ENCODE measurements at places on chromosomes 12 and 14.
A peak's percentile ranks its signal among the peaks of the same experiment; 100 is the strongest.

DNA sequence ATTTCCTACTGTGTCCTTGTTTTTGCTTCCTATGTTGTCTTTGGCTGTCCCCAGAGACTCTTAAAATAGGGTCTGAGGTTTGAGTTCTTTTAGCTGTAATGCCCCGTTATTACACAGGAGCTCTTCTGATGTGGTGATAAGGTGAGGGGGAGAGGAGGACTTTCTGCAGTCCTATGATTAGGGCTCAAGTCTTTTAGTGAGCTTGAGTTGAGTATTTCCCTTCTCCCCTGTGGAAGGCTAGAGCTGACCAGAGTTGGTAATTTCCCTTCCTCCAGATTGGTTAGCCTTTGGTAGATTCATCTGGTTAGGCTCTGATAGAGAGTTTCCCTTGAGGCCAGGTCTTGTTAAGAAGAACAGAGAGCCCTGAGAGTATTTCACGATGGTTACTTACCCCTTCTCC is 4.3 kb upstream of the HIF1A start:
- no peak for DNase-seq

DNA sequence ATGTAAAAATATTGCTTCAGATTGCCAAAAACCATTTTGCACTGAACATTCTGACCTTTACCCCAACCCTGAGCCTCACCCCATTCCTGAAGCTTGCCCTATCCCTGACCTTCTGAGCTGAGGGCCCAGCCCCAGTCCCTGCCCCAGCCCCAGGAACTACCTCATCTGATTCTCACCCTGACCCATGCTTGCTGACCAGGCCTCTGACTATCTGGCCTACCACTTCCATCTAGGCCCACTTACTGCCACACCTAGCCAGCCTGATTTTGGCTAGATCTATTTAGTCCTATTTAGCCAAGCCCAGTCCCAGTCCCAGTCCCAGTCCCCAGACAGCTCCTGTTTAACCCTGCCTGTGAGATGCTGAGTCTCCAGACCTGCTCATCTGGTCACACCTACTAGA is 33.6 kb downstream of the OR10P1 start:
- no peak for DNase-seq

- DNase-seq: no peak
Observed at GRCh38 chr14:74841230-74842207, 34.4 kb downstream of the PROX2 start.

- no peak for DNase-seq
Observed at GRCh38 chr12:25771041-25771440, 187.4 kb upstream of the RASSF8 start.

DNA sequence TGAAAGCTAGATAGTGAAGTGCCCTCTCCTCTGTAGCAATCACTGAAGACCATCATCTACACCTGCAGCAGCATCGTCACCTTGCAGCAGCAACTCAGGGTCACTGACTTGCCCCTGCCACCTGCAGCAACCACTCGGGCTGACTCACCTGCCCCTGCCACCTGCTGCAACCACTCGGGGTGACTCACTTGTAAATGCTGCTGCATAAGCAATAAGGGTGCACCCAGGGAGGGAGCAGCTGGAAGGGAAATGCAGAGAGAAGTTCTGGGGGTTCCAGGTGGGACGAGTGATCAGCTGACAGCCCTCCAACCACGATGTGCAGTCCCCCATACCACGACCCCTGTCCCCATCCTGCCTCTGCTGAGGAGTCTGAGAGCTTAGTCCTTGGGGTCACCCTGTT is 357.1 kb upstream of the SFSWAP start:
- no peak for DNase-seq

DNA sequence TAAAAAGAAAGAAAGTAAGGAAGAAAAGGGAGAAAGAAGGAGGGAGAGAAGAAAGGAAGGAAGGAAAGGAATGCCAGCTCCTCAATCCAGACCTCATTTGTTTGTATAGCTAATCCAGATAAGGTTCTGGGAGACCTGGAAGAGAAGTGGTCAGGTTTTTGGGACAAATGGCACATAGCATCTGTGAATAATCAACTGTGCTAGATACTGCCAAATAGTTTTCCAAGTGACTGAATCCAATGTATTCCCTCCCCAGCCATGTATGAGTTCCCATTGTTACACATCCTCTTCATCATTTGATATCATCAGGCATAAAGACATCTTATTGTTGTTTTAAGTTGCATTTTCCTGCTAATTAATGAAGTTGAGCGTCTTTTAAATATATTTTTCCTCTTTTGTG is 18.6 kb upstream of the PTGR2 start:
- no peak for DNase-seq

DNA sequence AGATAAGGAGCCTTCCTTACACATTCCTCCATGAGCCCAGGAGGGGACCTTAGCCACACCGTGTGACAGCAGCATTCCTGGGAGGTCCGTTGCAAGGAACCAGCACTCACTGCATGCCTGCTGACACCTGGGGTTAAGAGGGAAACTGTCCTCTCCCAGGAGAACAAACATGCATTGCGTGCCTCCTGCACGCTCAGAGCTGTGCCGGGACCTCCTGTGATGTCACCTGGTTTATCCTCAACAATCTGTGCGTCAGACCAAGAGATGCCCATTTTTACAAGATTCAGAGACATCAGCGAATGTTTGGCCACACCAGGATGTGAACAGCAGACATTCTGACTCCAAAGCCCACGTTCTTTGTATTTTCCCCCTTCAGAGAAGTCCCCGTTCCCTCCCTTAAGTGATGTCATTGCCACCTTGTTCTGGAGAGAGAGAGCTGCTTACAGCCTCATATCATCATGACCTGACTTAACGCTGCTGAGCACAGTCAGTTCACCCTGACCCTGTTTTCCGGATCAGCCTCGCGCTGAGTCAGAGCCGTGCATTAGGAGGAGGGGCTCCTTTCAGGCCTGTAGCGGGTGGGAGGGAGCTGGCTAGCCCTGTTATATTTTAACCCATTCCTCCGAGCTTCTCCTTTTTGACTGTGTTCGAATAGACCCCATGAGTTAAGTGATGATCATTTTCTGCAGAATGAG is 36.2 kb downstream of the TMEM120B start:
- peak; percentile 56 for DNase-seq

GRCh38 chr12:11812586-11813437 is 163.3 kb downstream of the ETV6 start:
- no peak for DNase-seq

DNA sequence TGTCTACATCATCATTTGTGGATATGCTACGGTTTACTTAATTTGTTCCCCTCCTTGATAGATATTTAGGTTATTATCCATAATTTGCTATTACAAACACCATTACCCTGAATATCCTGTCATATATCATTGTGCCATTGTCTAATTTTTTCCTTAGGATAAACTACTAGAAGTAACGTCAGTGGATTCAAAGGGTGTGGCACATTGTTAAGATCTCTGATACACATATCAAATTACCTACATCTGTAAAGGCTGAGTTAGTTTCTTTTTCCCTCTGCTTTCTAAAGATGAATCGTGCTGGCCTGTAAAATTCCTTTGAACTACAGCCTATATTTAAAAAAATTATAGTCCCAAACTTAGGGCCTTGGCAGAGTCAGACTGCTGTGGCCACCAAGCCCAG is 53.9 kb upstream of the STRN3 start:
- DNase-seq: no peak

- no peak for DNase-seq
Observed at GRCh38 chr14:38073641-38074040, 134.1 kb upstream of the SSTR1 start.

GRCh38 chr12:55132816-55133215 is 6.6 kb downstream of the OR9K2 start:
- DNase-seq: no peak

GRCh38 chr12:53674977-53675700 is 744 bp downstream of the ATP5MC2 start:
- DNase-seq: no peak

DNA sequence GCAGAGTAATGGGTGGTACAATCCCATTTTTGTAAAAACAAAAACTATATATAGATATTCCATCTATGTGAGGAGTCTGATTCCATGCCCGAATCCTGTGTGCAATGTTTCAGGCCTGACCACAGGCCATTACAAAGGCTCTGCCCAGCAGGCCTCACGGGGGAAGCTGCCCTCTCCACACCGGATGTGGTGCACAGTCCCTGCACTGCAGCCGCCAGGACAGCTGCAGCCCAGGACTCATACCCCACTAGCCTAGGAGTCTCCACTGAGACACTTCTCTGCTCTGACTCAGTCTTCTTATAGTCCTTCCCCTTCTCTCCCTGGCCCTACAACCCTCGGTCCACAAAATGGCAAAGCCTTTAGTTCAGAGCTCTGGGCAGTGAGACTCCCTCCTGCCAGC is 190.4 kb downstream of the PPM1H start:
- no peak for DNase-seq

DNA sequence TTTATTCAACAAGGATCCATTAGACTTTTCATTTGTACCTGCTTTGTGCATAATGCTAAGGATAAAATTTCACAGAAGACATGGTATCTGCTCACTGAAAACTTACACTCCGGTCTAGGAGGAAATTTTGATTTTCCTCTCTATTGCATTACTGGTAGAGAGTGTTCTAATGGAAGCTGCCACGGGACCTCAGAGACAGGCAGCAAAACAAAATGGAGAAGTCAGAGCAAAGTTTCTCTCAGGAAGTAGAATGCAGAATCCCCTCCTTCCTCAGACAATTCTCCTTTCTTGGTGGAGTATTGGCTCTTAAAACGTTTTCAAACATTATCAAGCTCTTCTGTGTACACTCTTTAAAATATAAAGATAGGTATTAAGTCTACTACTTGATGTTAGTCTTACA is 12.3 kb downstream of the CLEC2B start:
- DNase-seq: no peak

GRCh38 chr14:89350152-89350551 is 66.9 kb downstream of the FOXN3 start:
- DNase-seq: no peak

GRCh38 chr14:48546996-48547395 is 871.6 kb upstream of the MDGA2 start:
- DNase-seq: no peak

DNA sequence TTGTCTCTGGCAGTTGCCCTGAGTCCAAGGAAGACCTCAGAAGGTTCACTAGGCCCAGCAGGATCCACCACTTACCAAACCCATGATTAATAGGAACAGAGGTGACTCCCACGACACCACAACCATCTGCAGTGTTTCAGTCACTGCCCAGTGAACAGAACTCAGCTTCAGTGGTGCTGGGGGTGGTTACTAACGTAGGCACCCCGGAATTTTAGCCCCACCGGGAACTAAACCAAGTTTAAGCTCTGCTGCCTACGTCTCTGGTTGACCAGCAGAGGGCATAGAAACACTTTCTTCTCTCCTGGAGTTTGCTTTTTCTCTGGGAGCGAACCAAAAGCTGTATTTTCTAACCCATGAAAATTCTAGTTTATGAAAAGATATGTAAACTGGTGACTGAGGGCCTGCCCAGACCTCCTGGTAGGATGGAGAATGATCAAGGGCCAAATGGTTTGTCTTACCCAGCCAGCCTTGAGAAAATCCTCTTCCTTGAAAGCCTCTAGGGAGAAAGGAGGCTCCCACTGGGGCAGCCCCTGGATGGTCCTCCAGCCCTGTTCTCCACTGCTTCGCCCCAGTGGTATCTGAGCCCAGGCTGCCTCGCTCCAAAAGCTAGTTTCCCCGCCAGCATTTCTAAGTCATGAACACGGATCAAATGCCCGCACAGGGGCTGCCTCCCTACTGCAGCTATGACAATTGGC is 379.8 kb downstream of the DPF3 start:
- no peak for DNase-seq

- no peak for DNase-seq
Observed at GRCh38 chr12:27635349-27635972, 60.8 kb upstream of the REP15 start.

- DNase-seq: no peak
Observed at GRCh38 chr12:26246483-26247164, 51.3 kb downstream of the SSPN start.

GRCh38 chr14:30751646-30752416 is 122.5 kb upstream of the COCH start:
- no peak for DNase-seq

DNA sequence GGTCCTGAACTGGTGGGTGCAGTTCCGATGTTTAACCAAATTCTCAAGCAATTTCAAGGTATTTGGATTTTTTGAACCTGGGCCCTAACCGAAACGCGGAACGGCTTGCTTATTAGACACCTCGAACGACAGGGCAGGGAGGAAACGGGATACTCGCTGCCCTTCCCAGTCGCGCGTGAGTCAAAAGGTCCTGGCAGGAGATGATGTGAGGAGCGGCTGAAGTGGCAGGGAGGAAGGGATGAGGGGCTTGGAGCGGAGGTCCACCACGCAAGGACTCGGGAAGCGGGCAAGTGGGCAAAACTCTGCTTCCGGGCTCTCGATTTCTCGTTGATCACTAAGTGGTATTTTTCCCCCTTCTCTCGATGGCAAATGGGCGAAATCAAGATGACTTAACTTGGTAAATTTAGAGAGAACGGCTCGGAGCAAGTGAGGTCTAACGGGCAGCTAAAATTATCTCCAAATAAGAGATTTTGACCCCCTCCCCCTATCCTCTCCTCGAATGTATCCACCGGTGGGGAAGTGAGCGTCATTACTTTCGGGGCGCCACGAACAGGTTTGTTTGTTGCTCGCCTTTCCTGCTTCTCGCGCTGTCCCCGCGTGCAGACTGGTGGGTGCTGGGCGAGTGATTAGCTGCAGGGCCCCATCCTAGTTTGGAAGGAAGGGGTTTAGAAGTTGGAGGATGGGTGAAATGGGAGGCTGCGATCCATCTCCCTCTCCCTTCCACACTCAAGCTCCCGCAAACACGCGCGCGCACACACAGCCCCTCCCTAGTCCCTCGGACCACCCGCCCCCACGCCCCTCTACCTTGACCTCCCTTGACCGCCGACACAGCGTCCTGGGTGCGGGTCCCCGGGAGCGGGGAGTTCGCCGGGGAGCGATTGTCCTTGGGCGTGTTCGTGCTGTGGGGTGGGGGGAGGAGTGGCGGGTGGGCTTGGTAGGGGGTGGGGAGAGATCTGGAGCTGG is 986 bp upstream of the NTF3 start:
- no peak for DNase-seq

- DNase-seq: no peak
Observed at GRCh38 chr12:74021937-74022336, 515.7 kb upstream of the ATXN7L3B start.

DNA sequence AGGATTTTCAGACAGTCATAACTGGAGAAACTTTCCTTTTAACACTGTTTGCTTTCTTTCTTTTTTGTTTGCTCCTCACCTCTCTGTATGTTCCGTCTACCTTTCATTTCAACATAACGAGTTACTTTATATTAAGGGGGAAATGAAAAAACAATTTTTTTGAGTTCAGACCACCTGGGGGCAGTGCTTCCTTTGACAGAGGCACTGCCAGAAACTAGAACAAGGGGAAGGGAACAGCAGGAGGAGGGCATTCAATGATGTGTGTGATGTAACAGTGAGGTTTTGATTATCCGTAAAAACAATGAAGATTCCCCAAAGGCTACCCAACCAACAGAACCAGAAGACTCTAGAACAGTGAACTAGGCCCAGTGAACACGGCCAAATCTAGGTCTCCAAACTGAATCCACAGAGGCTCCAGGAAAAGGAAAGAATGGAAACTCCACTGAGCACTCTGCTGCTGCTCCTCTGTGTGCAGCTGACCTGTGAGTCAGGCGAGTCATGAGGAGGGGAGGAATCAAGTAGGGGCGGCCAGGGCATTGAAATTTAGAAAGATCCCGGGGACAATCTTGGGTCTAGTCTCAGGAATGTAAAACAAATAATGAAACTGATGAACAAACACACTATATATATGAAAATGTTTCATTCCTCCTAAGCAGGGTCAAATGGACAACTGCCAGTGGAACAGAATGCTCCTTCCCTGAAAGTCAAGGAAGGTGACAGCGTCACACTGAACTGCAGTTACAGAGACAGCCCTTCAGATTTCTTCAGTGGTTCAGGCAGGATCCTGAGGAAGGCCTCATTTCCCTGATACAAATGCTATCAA is 323.5 kb downstream of the DAD1 start:
- DNase-seq: no peak

- no peak for DNase-seq
Observed at GRCh38 chr12:100077367-100077766, 65.3 kb downstream of the BLTP3B start.

Measured in fibroblast of skin of left biceps (primary cell).